ENCODE measurements at places on chromosomes 2 and 18. TPM values are rescaled to one million over a fixed set of nuclear protein-coding genes. Genes with fewer than 3 reads are reported as not detected.

GRCh38 chr2:28591711-28592335 lies 96.0 kb downstream of the PLB1 start:
- no peaks in the 10 kb centered on the region for H3K36me3 ChIP-seq
- no peak overlapping the region for H3K4me3 ChIP-seq
- DNase-seq: no peak
- no peak overlapping the region for H3K27ac ChIP-seq

GRCh38 chr2:168090366-168091135 lies 156.8 kb downstream of the STK39 start:
- H3K4me1 ChIP-seq: peaks cover 10% of the 10 kb centered on the region
- no peak for DNase-seq
- no peak overlapping the region for H3K4me3 ChIP-seq

Gene ERICH2
- not detected for total RNA-seq

Gene CCDC142
- total RNA-seq: 15.3 TPM

Gene ATRAID
- 144 TPM for total RNA-seq

Gene BOD1L2
- not detected for total RNA-seq

Gene ONECUT2
- 0.03 TPM for total RNA-seq

Data from suprapubic skin (tissue), 4 donors.